ENCODE measurements at places on chromosomes 4 and X. TPM values are rescaled to one million over a fixed set of nuclear protein-coding genes. Genes with fewer than 3 reads are reported as not detected.

DNA sequence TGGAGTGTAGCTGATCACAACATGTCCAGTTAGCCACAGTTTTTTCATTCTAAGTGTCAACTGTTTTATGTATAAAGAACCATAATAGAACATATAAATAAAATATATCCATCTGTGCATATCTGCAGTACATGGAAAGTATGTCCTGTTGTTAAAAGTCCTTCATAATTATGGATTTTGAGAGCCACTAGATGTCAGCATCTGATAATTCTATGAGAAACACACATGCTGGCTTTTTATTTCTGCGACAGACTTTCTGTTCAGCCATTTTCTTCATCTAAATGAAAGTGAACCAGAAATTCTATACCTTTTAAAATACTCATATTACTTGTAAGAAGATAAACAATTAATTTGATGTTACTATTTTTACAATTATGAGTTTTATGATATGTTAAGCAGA, 251.5 kb downstream of the GPM6A start:
- H3K36me3 ChIP-seq = no peaks in the 10 kb centered on the region
- H3K27me3 ChIP-seq = no peaks in the 10 kb centered on the region
- no peak for DNase-seq

PDE5A gene
- total RNA-seq = 40.6 TPM

FHIP1A gene
- 44.8 TPM for total RNA-seq

DNA sequence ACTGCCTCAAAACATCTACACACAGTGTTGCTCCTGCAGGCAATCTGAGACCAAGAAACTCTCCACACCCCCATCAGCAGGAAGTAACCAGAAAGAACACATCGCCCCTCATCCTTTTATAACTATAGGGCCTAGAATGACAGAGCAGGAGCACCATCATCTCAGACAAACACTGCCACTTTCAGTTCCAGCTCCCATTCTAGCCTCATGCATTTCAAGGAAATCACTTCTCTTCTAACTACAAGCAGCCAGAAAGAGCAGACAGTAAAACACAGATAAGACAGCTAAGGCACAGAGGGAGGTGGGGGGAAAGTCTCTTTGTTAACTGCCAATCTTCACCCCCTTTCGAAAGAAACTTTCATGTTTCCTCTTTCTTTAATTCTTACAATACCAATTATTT, 102.6 kb upstream of the TENT5D start:
- no peak overlapping the region for H3K4me3 ChIP-seq
- no peaks in the 10 kb centered on the region for H3K4me1 ChIP-seq
- H3K36me3 ChIP-seq = no peaks in the 10 kb centered on the region
- no peak for DNase-seq
- no peak overlapping the region for H3K27ac ChIP-seq

- H3K36me3 ChIP-seq = no peaks in the 10 kb centered on the region
- DNase-seq = no peak
- no peaks in the 10 kb centered on the region for H3K4me1 ChIP-seq
- H3K4me3 ChIP-seq = no peak overlapping the region
Measured at GRCh38 chr4:13950491-13950890, 323.0 kb upstream of the BOD1L1 start.
